CD4-positive, alpha-beta T cell treated with Interferon gamma for 1 hour (primary cell): ENCODE measurements at places on chromosomes 3 and 15.
A peak's percentile ranks its signal among the peaks of the same experiment; 100 is the strongest.

GRCh38 chr3:48372377-48372770 is 355 bp downstream of the FBXW12 start:
- DNase-seq = no peak

- DNase-seq = no peak
Measured at GRCh38 chr3:27093771-27094170, 275.4 kb downstream of the NEK10 start.

- DNase-seq = no peak
Measured at GRCh38 chr3:86814321-86814720, 176.6 kb downstream of the VGLL3 start.

DNA sequence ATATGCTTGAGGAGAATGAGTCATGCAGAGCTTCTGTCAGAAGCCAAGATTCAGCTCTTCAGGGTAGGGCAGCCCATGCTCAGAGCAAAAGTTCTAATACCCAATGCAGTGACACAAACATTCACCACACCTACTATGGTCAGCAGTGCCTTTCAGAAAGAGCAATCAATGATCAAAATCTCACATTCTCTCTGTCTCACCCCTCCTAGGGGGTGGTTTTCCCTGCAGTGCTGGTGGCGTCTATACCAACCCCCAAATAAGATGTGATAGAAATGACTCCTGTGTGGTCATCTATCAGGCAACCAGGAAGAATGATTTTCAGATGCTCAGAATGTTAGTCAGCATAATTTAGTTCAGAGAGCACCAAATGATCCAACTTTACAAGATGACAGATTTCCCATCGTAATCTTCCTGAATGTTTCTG is 385.3 kb downstream of the NTRK3 start:
- no peak for DNase-seq

DNA sequence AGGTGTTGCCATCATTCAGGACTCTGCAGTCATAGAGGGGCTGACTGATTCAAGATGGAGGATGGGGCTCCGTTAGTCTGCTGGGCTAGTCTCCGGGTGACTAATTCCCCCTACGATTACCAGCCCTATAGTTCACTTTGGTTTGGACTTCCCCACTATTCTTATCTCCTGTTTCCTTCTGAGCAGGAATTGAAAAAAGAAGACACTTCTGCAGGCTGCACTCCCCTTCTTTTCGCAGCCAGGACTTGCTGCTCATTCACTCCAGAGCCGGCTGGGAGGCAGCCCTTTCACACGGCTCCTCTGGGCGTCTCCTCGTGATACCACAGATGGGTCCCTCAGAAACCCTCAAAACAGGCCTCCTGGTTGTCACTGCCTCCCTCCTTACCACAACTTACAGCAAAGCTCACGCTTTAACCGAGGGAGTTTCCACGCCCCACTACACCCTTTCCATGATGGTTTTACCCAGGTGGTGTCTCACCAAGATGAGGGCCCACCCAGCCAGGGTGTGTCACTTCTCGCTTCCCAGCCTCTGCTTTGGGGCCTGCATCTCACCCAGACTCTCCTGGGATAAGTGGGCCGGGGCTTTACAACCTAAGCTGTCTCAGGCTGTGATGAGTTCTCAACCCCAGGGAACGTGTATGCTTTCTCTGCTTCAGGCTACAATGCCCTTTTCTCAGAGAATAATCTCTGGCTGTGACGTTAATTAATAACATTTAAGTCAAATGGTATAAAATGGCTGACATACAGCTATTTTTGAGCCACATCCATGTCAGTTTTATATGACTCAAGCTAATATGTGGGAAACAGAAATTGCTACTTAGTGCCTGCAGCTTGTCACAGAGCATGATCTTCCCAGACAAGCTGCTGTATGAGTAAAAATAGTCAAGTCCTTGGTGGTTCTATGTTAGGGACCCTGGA is 11.9 kb downstream of the CX3CR1 start:
- peak; percentile 69 for DNase-seq

DNA sequence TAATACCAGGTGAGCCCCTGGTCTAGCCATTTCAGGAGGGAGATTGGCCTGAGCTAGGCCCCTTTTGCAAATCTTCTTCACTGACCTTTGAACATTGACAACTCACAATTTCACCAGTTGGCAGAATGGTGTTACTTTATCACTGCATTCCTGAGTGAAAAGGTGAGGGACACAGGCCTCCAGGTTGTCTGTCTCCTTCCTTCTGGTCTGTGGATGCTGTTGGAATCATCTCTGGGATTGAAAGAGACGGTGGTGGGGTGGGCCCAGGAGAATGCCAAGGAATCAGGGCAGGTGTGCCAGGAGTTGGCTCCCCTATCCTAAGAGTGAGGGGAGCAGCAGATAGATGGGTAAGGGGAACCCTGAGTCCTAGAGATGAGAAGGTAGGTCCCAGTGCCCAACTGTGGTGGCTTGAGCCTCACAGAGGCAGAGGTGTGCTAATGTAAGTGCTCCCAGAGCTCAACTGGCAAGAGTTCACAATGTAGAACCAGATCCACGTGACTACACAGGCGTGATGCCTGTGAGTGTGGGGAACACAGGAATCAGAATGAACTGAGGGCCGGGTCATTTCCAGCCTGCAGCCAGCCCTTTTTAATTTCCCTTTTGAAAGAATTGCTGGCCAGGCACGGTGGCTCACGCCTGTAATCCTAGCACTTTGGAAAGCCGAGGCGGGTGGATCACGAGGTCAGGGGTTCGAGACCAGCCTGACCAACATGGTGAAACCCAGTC is 11.2 kb downstream of the C3orf62 start:
- DNase-seq = no peak

GRCh38 chr3:36891701-36892160 is 53.1 kb downstream of the TRANK1 start:
- DNase-seq = peak; percentile 36

GRCh38 chr3:10763817-10764258 is 52.2 kb upstream of the SLC6A11 start:
- DNase-seq = no peak

- DNase-seq = no peak
Measured at GRCh38 chr15:101563176-101563796, 73.8 kb upstream of the PCSK6 start.

- peak; percentile 21 for DNase-seq
Measured at GRCh38 chr15:65827065-65827464, 35.0 kb upstream of the DENND4A start.

DNA sequence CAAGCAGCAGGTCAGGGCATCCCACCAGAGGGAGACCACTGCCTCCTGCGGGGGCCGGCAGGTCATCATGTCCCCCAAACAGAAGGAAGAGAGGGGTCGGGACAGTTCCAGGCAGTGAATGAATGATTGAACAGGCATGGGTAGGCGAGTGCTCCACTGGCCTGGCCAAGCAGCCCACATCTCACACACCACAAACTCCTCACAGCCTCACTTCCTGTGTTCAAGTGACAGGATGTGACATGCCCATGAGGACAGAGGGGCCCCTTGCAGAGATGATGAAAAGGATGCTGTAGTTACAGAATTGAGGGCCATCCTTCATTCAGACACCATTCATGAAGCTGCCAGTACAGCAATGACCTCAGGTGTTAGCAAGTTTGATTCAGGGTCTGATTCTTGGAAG is 3.7 kb downstream of the IQSEC1 start:
- DNase-seq = peak; percentile 59

GRCh38 chr15:65525622-65526021 is 4.6 kb upstream of the HACD3 start:
- no peak for DNase-seq

DNA sequence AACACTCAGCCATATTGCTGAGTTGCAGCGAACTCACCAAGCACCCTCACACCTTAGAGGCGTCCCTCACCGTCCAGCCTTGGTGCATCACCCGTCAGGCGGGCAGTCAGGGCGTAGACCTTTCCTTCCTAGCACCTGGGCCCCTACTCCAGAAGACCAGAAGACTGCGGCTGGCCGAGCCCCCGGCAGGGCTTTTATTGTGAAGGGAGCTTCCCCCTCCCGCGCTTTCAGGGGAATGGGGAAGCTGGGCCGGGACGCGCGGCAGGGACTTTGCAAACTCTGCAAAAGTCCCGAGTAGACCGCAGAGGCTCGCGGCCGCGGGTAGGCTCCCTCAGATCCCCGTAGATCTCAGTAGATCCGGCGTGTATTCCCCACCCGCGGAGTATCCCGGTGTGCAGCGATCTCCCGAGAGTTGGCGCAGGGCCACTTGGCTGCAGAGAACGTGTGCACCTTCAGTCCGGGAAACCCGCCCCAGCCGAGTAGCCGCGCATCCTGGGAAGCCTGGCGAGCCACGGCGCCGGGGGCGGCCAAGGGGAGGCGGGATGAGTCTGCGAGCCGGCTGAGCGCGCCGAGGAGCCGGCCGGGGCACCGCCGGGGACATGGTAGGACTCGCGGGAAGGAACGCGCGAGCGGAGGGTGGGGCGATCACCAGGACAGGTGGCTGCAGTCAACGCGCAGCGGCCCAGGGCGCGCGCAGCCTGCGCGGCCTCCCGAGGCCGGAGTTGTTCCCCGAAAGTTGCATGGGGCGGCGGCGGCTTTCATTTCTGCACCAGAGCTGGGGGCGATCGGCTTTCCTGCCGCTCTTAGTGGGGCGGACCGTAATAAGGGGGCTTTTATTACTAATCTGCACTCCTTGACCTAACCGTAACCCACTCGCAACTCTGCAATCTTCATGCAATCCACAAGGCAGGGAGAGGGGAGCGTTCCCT is at the start of gene GASK1A:
Gene GASK1A, plus strand, starts transcription at position 268 of the 929 bp plus-strand sequence. Its CDS starts 332 bp downstream, at position 600.
- DNase-seq = peak; percentile 6

DNA sequence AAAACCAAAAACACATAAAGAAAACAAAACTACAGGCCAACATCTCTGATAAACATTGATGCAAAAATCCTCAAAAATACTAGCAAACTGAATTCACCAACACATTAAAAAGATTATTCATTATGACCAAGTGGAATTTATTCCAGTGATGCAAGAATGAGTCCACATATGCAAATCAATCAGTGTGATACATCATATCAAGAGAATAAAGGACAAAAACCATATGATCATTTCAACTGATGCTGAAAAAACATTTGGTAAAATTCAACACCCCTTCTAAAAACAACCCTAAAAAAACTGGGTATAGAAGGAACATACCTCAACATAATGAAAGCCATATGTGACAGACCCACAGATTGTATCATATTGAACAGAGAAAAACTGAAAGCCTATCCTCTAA is 265.6 kb upstream of the DCBLD2 start:
- DNase-seq = no peak

DNA sequence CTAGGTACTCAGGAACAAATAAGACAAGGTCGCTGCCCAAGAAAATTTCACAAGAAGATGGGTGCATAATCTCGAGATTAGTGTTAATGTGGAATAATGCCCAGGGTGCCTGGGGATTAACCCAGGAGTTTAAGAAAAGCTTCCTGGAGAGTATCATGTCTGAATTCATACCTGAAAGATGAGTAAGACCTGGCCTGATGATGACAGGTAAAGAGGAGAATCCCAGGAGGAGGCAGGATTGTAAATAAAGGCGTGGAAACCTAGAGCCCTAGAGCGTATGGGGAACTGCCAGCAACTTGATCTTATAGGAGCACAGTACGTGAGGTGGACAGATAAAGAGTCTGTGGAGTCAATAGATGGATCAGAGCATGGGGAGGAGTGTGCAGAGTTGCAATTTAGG is 43.0 kb downstream of the ARRDC4 start:
- DNase-seq = no peak

DNA sequence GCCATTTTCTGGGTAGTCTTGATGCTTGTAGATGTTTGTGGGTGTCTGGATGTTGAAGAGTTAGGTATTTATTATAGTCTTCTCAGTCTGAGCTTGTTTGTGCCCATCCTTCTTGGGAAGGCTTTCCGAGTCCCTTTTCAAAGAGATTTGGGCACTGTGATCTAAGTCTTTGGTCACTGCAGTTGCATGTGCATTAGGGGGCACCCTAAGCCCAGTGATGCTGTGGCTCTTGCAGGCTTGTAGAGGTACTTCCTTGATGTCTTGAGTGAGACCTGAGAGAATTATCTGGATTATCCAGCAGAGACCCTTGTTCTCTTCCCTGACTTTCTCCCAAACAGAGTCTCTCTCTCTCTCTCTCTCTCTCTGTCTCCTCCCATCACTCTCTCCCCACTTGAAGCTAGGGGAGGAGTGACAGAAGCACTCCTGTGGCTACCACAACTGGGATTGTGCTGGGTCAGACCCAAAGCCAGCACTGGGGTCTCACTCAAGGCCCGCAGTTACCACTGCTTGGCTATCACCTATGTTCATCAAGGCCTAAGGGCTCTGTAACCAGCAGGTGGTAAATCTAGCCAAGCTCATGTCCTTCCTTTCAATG is 68.5 kb downstream of the TMCO5A start:
- peak; percentile 48 for DNase-seq

- DNase-seq = no peak
Measured at GRCh38 chr3:105187344-105187743, 179.4 kb upstream of the ALCAM start.

DNA sequence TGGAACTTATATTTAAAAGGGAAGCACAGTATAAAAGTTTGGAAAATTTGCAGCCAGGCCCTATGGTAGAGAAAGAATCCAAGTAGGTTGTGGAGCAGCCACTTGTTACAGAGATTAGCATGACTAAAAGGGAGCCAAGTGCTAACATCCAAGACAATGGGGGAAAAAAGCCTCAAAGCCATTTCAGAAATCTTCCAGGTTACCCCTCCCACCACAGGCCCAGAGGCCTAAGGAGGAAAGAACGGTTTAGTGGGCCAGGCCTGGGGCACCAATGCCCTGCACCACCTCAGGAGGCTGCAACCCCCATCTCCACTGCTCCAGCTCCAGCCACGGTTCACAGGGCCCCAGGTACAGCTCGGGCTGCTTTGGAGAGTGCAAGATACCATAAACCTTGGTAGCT is 69.9 kb downstream of the IGF2BP2 start:
- no peak for DNase-seq

- no peak for DNase-seq
Measured at GRCh38 chr3:172185907-172186306, 146.5 kb downstream of the FNDC3B start.

DNA sequence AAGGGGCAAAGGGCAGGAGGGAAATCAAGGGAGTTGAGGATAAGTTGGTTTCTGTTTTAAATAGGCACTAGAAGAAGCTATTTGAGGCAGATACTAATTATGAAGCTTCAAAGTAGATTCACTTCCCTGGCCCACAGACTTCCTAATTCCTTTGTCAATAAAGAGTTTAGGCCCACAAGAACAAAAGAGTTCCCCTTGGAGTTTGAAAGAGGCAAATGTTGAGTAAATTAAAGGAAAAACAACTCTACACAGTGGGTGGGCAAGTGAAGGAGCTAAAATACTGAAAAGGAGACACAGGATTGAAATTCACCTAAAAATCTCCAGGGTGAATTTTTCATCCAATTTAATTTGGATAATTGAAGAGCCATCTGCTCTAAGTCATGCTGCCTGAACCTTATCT is 411.7 kb upstream of the RORA start:
- DNase-seq = no peak

GRCh38 chr3:187843654-187844053 is 98.4 kb upstream of the BCL6 start:
- no peak for DNase-seq

DNA sequence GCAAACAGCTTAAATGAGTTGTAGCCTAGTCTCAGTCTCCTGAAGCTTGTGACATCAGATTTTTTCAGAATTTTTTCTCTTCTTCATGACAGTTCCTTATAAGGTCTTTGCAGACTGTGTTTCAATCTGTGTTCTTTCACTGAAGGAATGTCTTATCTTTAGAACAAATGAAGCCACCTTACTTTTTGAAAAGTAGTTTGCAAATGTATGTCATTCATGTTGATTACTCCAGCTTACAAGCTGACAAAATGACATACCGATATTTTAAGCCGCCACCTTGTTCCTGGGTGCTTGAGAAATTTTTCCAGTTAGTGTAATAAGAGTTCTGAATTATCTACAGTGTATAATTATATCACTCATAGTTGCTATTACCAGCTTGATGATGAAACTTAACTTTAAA is 57.0 kb downstream of the ASTE1 start:
- no peak for DNase-seq
